Cortex of kidney (tissue), 1 donor: ENCODE measurements at places on chromosomes 5 and 9.

- no peak for DNase-seq
These were observed 13.8 kb downstream of the NACC2 start for GRCh38 chr9:136081113-136081825.

DNA sequence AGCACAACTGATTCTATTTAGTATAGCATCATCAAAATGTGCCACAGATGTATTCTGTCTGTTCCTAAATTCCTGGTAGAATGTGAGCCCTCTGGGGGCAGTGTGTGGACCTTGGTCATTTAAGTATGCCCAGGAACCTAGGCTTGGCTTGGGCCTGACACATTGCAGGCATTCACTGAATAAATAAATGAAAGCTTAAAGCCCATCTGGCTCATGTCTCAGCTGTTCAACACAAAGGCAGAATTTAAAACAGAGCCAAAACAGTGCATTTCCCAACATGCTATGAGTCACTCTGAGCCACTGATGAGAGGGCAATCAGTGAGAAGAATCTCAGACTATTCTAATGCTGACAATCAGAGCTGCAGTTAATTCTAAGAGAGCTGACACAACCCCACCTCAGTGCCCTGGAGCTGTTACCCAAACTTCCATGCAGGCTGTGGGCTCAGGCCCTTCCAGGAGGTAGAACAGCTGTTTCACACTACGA lies 8.1 kb downstream of the FAM193B start:
- DNase-seq, result no peak

DNA sequence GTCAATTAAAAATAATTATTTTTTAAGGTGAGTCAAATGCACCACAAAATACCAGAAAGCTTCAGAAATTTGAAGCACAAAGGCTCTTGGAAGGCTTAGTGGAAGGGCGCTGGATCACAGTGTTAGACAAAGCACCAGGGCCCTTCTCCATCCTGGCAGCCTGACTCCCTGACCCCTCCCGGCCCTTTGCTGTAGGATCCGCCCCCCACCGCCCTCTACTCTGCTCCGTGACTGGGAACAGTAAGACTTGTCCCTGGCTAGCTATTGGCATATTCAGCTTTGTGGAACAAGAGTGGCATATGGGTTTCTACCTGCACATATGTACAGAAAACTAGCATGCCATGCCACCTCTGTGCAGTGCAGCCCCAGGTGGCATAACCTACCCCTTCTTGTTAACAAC lies 222.1 kb downstream of the SYK start:
- DNase-seq, result no peak

GRCh38 chr9:84711398-84711777 lies 41.9 kb downstream of the NTRK2 start:
- DNase-seq, result no peak

- no peak for DNase-seq
These were observed 161.4 kb downstream of the GIN1 start for GRCh38 chr5:102958481-102959011.

- no peak for DNase-seq
These were observed 365.8 kb upstream of the ZNF608 start for GRCh38 chr5:125112196-125112595.

- DNase-seq, result no peak
These were observed 23.0 kb downstream of the TMOD1 start for GRCh38 chr9:97524424-97524823.

DNA sequence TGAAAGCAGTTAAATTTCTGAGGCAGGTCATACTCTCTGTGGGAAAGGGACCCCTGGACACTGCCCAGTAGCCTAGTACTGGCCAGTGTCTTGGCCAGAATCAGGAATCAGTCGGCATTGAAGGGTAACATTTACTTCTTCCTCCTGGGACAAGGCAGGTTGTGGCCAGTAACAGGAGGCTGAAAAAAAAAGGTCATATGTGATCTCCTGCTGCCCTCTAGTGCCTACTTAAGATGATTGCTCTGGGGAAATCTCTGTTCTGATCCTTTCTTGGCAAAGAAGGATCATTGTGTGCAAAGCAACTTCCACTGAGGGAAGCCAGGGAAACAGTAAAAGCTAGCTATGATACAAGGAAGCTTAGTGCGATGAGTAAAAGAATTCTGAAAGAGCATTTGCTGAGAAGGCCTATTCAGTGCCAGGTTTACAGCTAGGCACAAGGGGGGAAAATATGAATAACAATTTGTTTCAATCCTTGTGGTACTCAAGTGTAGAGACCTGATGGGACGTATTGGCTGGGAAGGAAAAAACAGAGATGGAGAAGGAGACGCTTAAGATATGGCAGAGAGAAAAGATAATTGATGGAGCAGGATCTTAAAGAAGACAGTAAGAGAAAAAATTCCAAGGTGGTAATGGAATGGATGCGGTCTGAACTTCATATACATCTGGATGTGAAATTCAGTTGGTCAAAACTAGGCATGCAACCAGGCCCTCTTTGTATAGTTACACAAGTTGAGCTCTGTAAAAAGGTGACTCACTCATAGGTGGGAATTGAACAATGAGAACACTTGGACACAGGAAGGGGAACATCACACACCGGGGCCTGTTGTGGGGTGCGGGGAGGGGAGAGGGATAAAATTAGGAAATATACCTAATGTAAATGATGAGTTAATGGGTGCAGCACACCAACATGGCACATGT lies 25.8 kb upstream of the TRIM32 start:
- DNase-seq, result no peak

DNA sequence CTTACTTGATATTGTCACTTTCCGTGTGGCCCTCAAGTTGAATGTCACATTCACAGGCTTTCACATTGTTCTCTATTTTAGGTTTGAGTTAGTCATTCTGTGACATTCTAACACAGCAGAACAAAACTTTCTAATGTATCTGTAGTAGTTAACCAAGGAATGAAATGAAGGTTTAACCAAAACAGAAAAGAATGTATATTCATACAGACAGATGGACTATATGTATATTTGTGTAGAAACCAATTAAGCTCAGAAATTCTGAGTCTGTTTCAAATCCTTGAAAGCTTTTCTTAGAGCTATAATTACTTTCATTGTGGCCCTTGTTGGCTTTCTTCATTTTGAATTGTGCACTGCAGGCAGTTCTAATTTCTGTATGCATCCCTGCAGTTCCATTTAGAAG lies 654.7 kb downstream of the LRRC70 start:
- DNase-seq, result no peak

- DNase-seq, result no peak
These were observed 5.5 kb upstream of the SET start for GRCh38 chr9:128683340-128684064.

DNA sequence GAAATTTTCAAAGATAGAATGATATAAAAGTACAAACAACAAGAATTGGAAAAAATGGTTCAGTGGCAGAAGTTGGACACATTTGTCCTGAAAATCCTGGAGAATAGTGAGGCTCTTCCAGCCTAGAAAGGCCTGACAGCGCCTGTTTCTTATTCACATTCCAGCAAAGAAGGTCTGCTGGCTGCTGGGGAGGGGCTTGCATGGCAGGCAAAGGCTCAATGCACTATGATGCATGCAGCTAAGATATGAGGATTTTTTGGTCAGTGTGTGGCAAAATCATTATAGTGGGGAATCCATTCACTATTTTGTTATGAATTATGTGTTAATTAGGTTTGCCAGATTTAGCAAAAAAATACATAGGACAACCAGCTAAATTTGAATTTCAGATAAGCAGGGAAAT lies 243.9 kb upstream of the SLC30A5 start:
- DNase-seq, result no peak

DNA sequence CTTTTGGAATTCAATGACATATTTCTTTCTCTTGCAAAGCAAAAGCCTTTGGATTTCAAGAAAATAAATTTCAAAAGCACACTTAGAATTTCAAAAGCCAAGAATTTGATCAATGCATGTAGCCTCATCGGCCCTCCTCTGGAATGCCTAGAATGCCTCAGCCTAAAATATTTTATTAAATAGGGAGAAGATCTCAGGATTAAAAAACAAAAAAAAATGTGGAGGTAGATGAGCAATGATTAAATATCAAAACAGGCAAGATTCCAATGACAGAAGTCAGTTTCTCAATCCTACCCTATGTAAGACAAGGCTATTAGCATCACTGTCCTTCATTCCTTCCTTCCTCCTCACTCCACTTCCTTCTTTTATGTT lies 169.0 kb downstream of the CDH6 start:
- no peak for DNase-seq

GRCh38 chr5:88659529-88660263 lies 223.3 kb downstream of the MEF2C start:
- DNase-seq, result no peak

- no peak for DNase-seq
These were observed 84.0 kb upstream of the APC start for GRCh38 chr5:112653638-112654205.

- DNase-seq, result no peak
These were observed 510.4 kb downstream of the PSAT1 start for GRCh38 chr9:78807286-78807685.

GRCh38 chr9:109963079-109963478 lies 183.1 kb downstream of the PALM2AKAP2 start:
- DNase-seq, result no peak
